ENCODE measurements at places on chromosomes 6 and 20. TPM values are rescaled to one million over a fixed set of nuclear protein-coding genes. Genes with fewer than 3 reads are reported as not detected.
A peak's percentile ranks its signal among the peaks of the same experiment; 100 is the strongest.

The C6orf58 gene
- not detected for total RNA-seq

The PSORS1C1 gene
- total RNA-seq, result 0.06 TPM

The ARMC2 gene
- 3.7 TPM for total RNA-seq

The PCMT1 gene
- total RNA-seq, result 137 TPM

DNA sequence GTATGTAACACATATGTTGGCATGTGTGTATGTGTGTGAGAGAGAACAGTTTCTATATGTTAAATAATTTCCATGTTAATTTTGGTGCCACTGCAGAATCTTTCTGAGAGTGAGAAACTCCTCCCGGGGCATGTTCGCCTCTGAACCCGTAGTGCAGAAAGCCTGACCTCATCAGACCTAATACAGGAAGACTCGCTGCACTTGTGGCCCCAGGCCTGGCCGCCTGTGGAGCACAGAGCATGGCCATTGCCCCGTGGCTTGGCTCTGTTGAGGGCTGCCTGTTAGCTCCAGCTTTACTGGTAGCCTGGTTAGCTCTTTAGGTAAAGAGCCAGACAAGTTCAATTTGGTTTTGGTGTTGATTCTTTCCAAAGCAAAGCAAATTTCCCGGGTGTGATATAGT lies 25.5 kb downstream of the FARS2 start:
- H3K4me1 ChIP-seq, result peaks cover 26% of the 10 kb centered on the region
- no peaks in the 10 kb centered on the region for H3K27me3 ChIP-seq
- no peak for DNase-seq

DNA sequence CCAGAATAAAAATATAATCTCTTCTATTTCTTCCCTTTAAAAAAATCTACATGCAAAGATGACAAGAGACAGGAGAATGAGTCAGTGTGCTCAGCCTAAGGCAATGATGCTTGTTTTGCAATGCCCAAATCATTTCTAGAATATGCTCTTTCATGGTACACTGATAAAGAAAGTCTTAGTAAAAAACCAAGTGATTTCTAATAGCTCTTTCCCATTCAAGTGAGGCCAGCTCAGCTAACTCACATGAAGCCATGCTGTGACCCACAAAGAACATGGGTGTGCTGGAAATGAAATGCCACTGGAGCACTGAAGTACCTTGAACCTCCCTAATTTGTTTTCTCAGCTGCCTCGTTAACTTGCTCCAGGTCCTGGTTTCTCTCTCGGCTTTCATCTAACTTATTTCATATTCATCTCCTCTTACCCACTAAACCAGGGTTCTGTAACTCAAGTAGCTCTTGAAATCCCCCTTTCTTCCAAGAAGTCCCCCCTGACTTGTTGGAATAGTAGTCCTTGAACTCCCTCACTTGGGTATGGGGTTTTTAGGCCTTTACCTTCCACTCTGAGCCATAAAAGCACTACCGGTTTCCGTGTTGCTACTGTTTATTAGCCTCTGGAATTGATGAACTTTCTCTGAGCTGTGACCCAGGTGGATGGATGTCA lies 92.7 kb downstream of the IRF4 start:
- H3K36me3 ChIP-seq, result no peaks in the 10 kb centered on the region
- no peaks in the 10 kb centered on the region for H3K27me3 ChIP-seq
- H3K4me3 ChIP-seq, result no peak overlapping the region
- H3K4me1 ChIP-seq, result no peaks in the 10 kb centered on the region
- DNase-seq, result no peak

DNA sequence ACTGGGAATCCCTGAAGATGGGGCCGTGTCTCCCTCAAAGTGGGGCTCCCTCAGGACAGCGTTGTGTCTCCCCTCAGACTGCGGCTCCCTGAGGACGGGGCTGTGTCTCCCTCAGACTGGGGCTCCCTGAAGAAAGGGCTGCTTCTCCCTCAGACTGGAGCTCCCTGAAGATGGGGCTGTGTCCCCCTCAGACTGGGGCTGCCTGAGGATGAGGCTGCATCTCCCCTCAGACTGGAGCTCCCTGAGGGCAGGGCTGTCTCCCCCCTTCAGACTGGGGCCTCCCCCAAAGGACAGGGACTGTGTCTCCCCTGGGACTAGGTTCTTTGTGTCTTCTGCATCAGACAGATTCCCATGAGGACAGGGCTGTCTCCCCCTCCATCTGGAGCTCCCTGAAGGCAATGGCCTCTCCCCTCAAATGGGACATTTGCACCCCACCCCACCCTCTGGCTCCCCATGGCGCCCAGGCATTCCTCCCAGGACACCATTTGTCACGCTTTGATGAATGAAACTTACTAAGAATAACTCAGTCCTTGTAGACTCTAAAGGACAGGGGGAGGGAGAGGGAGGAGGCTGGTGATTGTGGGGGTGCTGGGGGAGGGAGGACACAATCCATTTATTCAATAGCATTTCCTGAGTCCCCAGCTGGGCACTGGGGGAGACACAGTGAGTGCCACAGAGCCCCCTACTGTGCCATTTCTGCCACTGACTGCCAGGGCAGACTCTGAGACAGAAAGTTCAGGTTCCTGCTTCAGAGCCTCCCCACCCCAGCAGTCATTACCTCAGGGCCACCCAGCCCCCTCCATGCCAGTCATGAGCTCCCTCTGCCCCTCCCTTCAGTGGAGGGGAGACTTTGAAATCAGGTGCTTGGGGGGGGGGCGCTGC lies 122.4 kb downstream of the MRPL14 start:
- H3K4me3 ChIP-seq, result peak overlapping the region; percentile 12
- peak; percentile 55 for DNase-seq
- no peaks in the 10 kb centered on the region for H3K27me3 ChIP-seq
- no peaks in the 10 kb centered on the region for H3K36me3 ChIP-seq
- H3K4me1 ChIP-seq, result peaks cover 49% of the 10 kb centered on the region
- peak overlapping the region; percentile 81 for H3K27ac ChIP-seq

GRCh38 chr6:39322306-39322850 lies at the start of gene KCNK16:
TSS of gene KCNK16 (minus strand) at chr6:39322702. CDS start at chr6:39322540, 162 bp downstream.
- no peaks in the 10 kb centered on the region for H3K27me3 ChIP-seq
- no peak within 1 kb of the TSS for H3K4me3 ChIP-seq
- H3K4me1 ChIP-seq, result no peaks in the 10 kb centered on the region
- no peaks in the 10 kb centered on the region for H3K36me3 ChIP-seq
- H3K27ac ChIP-seq, result no peak within 1 kb of the TSS
- DNase-seq, result no peak

DNA sequence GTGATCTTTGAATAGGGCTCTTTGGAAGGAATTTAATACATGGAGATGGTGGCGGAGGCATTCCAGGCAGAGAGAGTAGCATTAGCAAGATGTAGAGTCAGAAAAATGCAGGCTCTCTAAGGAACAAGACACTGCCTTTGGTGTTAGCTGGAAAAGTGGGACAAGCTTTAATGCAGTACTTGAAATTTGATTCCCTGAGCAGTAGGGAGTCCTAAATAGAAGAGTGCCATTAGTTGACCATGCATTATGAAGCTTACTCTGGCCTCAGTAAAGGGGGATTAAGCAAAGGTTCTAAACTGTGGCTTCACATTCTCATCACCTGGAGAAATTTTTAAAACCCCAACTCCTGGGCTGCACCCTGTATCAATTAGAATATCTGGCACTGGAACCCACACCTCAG lies 494.8 kb upstream of the SOX4 start:
- H3K27me3 ChIP-seq, result no peaks in the 10 kb centered on the region
- H3K27ac ChIP-seq, result no peak overlapping the region
- no peak overlapping the region for H3K4me3 ChIP-seq
- DNase-seq, result no peak
- no peaks in the 10 kb centered on the region for H3K4me1 ChIP-seq
- no peaks in the 10 kb centered on the region for H3K36me3 ChIP-seq

DNA sequence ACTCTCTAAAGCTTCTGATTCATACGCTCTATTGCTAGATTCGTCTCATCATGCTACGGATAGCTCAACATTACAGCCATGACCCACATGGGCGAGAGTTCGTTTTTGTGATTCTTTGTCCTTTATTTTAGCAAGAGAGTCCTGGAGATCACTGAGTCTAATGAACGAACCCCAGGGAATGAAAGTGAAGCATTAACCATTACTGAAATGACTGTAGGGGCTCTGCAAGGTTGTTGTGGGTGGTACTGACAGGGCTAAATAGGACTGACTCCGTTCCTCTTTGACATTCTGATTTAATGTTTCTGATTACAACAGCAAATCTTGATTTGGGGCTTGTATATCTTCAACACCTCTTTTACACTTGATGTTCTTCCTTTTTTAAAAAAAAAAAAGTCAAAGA lies 13.7 kb upstream of the RTF2 start:
- DNase-seq, result no peak
- H3K36me3 ChIP-seq, result no peaks in the 10 kb centered on the region
- H3K4me1 ChIP-seq, result no peaks in the 10 kb centered on the region
- H3K4me3 ChIP-seq, result no peak overlapping the region
- no peak overlapping the region for H3K27ac ChIP-seq

GRCh38 chr20:62786157-62786556 lies 10.1 kb upstream of the MRGBP start:
- no peak overlapping the region for H3K27ac ChIP-seq
- H3K4me3 ChIP-seq, result no peak overlapping the region
- peaks cover 5% of the 10 kb centered on the region for H3K4me1 ChIP-seq
- peaks cover 11% of the 10 kb centered on the region for H3K27me3 ChIP-seq
